Diencephalon (tissue), 1 donor: ENCODE measurements at places on chromosomes 11 and 22. TPM values are rescaled to one million over a fixed set of nuclear protein-coding genes. Genes with fewer than 3 reads are reported as not detected.

PTS gene
- 53.1 TPM for total RNA-seq

FJX1 gene
- 46.4 TPM for total RNA-seq

PGA4 gene
- 0.23 TPM for total RNA-seq

COMT gene
- total RNA-seq, result 46.6 TPM

SLC22A6 gene
- total RNA-seq, result 5.8 TPM

KIAA1671 gene
- total RNA-seq, result 13.1 TPM

RIMBP3C gene
- 0.69 TPM for total RNA-seq

PEX16 gene
- 15.7 TPM for total RNA-seq

NPAS4 gene
- 1.6 TPM for total RNA-seq

CADM1 gene
- 366 TPM for total RNA-seq

CHRNA10 gene
- 0.92 TPM for total RNA-seq

OR52D1 gene
- not detected for total RNA-seq

LARGE2 gene
- 0.23 TPM for total RNA-seq

SLC22A24 gene
- not detected for total RNA-seq

OR56A4 gene
- not detected for total RNA-seq

EIF3F gene
- 167 TPM for total RNA-seq
